ENCODE measurements at places on chromosomes 5 and 9. TPM values are rescaled to one million over a fixed set of nuclear protein-coding genes. Genes with fewer than 3 reads are reported as not detected.

Gene CCNH
- total RNA-seq = 311 TPM

Gene ANKRD31
- 0.55 TPM for total RNA-seq

Gene HSD17B4
- 11.9 TPM for total RNA-seq

Gene MVB12B
- total RNA-seq = 15.3 TPM

Gene HAPLN1
- not detected for total RNA-seq

Gene PCDHGA7
- not detected for total RNA-seq

Gene PRUNE2
- total RNA-seq = not detected

Gene HSPB3
- not detected for total RNA-seq

Gene PRSS3
- total RNA-seq = not detected

Gene ACOT12
- 0.44 TPM for total RNA-seq

Gene AJM1
- 1.1 TPM for total RNA-seq

Gene SPRY4
- total RNA-seq = 0.34 TPM

Gene SPAAR
- not detected for total RNA-seq

Gene GPRIN1
- total RNA-seq = 0.22 TPM

Gene CTNND2
- not detected for total RNA-seq

Gene IL33
- total RNA-seq = not detected

Gene TMED7
- total RNA-seq = 50.4 TPM

Gene IL4
- not detected for total RNA-seq

Gene C5orf58
- total RNA-seq = not detected

Gene HAVCR2
- total RNA-seq = 1.4 TPM

Gene FAT2
- total RNA-seq = not detected

Gene ADCY2
- total RNA-seq = not detected

Gene PCDHB3
- not detected for total RNA-seq

Gene RNF183
- not detected for total RNA-seq

Gene SMIM32
- not detected for total RNA-seq

Gene KIF24
- 0.05 TPM for total RNA-seq

Gene NOP16
- 14.5 TPM for total RNA-seq

Gene KLHL3
- 22.0 TPM for total RNA-seq

Gene SLC34A3
- not detected for total RNA-seq

Gene GFI1B
- total RNA-seq = 0.58 TPM

Gene SPINK6
- total RNA-seq = not detected

Gene SLC35D2
- total RNA-seq = 14.7 TPM

Gene CCDC69
- 68.9 TPM for total RNA-seq

Gene PDE8B
- total RNA-seq = 0.22 TPM

Gene KLF9
- total RNA-seq = 132 TPM

Gene FLT4
- total RNA-seq = 2.3 TPM

Gene SV2C
- 0.03 TPM for total RNA-seq

Gene TPRN
- 8.6 TPM for total RNA-seq

Gene SGCD
- not detected for total RNA-seq

Gene CDC20B
- total RNA-seq = not detected

Gene KIF3A
- 10.2 TPM for total RNA-seq

Gene HARS1
- 54.1 TPM for total RNA-seq

Gene CCNJL
- not detected for total RNA-seq

Gene HINT1
- total RNA-seq = 257 TPM

Gene GPR151
- not detected for total RNA-seq

Measured in CD4-positive, alpha-beta T cell (primary cell).